ENCODE measurements at places on chromosomes 5 and 9.

DNA sequence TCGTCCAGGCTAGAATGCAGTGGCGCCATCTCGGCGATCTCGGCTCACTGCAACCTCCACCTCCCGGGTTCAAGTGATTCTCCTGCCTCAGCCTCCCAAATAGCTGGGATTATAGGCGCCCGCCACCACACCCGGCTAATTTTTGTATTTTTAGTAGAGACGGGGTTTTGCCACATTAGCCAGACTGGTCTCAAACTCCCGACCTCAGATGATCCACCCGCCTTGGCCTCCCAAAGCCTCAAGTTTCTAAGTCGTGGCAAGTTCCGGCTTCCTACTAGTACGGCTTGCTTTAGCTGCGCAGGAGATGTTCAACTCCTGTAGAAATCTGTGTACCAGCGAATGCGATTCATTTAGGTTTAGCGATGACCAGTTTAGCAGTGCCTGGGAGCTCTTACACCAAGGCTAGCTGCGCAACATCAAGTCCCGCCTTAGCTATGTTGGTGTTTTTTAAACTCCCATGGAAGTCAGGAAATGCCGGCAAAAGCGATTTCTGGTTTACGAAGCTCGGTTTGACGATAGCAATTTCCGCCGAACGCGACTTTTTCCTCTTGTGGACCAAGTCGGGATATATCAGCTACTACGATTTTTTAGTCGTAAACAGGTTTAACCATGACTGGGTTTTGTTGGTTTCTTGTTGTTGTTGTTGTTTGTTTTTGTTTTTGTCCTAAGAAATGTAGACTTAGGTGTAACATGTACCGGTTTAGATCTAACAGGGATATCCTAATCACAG is 46.4 kb downstream of the ANXA2R start:
- no peak for DNase-seq

DNA sequence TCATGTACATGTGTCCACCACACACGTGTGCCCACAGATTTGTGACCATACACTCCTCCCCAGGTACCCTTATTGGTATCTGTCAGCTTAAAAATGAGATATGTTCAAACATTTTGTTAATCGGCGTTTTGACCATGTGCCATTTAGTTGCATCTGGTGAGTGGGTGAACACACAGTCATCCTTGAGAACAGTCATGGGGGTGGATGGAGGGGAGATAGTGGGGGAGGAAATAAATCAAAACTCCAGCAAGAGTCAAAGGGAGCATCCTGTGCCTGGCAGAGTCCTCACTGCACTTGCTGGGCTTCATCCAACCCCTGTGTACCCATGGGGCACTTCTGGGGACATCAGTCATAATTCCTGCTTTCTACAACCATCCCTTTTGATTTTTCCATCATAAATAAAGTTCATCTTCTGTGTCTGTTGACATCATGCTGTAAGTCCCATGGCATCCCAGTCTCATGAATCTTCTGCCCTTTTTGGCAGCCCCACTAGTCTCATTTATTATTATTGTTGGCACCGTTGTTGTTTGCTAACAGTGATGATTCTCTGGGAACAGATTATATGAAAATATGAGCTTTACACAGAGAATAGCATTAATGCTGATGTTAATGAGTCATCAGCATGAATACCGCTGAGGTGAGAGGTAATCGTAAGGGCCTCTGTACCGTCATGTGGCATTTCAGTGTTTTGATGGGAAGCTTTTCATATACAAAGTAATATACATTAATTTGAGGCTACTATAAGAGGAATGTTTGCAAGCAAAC is 24.4 kb upstream of the CLK4 start:
- no peak for DNase-seq

DNA sequence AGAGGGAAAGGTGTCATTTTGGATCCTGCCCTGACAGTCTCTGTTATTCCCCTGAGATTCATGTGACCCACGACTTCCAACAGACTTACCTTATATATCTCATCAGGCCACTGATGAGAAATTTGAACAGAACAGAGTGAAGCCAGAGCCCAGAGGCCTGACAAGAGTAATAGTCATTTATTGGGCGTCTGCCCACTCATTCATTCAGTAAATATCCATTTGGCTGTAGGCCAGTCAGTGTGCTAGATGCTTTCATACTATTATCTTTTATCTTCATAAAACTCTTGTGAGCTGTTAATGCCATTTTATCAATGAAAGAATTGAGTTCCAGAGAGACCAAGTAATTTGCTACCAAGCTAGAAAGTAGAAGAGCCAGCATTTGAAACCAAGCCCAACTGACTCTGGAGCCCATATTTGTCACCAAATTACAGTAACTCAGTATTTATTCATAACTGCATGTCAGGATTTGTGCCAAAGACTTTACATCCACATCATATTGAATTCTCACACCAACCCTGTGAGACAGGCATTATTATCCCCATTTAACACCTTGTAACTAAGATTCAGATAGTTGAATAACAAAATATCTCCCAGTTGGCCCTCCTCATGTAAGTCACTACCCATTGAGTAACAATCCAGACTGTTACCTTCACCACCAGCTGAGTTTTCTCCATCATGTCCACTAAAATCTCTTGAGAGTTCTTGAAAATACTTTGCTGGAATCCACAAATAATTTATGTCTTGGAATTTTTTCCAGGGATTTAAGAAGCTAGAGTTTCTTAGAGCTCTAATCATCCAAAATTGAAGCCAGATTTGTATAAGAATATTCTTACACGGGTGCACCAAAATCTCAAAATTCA is 2.5 kb downstream of the PTPDC1 start:
- no peak for DNase-seq

- DNase-seq = no peak
These were observed 75.4 kb upstream of the CTNNA1 start for GRCh38 chr5:138677782-138678181.

- no peak for DNase-seq
These were observed 179.6 kb upstream of the PITX1 start for GRCh38 chr5:135213466-135214239.

DNA sequence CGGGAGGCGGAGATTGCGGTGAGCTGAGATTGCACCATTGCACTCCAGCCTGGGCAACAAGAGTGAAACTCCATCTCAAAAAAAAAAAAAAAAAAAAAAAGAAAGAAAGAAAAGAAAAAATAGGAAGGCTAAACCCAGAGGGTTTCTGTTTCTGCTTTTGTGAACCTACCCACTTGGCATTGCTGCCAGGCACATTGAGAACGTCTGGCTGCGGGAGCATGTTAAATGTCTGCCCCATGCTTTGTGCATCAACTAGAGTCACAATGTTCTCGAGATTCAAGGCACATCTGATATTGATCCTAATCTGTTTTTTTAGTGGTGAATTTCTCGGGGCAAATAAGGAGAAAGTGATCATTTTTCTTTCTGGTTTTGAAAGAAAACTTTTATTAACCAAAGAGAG is 2.8 kb downstream of the SLC25A25 start:
- no peak for DNase-seq

- DNase-seq = no peak
These were observed 33.7 kb downstream of the USP20 start for GRCh38 chr9:129868872-129869486.

GRCh38 chr5:81762401-81762800 is 11.5 kb upstream of the SSBP2 start:
- DNase-seq = no peak

- no peak for DNase-seq
These were observed 145.4 kb downstream of the TRPM6 start for GRCh38 chr9:74742191-74742790.

GRCh38 chr5:107118184-107119019 is 552.3 kb downstream of the EFNA5 start:
- DNase-seq = peak; percentile 40

DNA sequence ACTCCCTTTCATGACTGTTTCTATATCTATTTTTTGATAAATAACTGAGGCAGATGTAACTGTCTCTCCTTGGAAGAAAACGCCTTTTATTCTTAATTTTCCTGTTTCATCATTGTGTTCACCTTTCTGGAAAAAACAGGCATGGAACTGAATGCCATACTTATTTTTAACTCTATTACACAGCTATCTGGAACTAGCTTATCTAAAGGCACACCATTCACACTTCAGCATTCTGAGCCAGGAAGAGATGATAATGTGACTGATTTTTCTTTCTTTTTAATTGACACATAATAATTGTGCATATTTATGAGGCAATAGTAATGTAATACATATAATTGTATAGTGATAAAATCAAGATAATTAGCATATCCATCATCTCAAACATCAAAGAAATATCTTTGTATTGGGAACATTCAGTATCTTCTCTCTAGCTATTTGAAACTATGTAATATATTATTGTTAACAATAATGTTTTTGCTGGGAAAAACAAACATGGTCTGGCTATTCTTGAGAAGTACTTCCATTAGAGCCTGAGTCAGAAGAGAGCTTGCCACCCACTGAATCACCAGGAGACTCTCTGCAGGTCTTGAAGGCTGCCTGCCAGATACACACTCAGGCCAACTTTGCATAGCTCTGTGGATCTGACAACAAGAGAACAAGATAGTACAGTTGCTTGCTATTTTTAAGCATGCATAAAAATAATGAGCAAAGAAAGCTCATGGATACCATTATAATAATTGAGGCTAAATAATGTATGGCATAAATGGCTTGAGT is 501.0 kb upstream of the EDIL3 start:
- DNase-seq = no peak

GRCh38 chr9:96418920-96419690 is 935 bp upstream of the ZNF367 start:
- no peak for DNase-seq

Measured in neuronal stem cell (in vitro differentiated cells).